ENCODE measurements at places on chromosomes 12 and 14.

DNA sequence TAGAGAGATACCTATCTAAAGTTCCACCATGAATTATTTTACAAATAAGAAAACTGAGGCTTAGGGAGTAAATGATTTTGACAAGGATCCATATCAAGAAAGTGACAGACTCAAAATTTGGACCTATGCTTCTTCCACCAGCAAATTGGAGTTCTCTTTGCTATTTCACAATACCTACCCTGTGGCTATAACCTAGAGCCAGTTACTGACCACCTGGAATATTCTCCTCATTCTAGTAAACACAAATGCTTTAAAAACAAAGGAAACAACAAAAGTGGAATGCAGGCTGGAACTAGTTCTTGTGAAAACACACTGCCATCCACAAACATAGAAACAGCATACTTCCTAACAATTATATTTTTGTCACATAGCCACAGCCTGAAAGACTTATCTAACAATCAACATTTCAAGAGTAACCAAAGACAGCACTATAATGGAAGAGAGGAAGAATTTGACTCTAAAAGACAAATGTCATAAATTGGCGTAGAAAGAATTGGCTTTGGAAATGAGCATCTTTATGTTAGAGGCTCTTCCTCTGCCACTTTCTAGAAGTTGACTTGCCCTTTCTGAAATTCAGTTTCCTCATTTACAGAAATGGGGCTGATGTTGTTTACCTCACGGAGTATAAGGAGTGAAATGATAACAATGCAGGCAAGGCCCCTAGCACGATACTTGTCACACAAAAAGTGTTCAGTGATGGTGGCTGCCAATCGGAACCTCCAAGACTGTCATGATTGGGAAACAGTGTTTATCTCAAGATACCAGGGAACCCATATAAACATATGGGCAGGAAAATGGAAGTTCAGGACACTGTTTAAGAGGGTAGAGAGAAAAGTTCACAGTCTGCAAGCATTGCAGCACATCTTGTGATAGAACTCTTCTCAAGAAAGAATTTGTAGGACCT lies 138.6 kb upstream of the LGR5 start:
- DNase-seq, result no peak

- DNase-seq, result no peak
These were observed 187.6 kb downstream of the NAV3 start for GRCh38 chr12:78018171-78018910.

DNA sequence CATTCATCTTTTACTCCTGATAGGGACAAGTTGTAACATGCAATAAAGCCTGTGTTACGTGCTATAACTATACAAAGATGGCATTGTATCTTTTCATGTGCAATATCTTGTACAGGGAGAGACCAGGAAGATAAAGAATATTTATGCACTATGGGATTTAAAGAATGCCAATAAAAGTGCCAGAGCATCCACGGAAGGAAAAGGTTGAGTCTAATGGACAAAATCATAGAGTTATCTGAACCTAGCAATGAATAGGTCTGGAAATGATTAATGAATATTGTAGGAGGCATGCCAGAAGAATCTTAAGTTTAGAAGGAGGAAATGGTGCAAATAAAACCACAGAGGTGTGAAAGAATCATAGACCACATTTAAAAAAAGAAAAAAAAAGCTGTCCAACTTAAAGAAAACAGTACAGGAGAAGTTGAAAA lies 263.9 kb downstream of the KCNC2 start:
- DNase-seq, result no peak

GRCh38 chr12:96212456-96213375 lies 18.5 kb downstream of the ELK3 start:
- DNase-seq, result no peak

DNA sequence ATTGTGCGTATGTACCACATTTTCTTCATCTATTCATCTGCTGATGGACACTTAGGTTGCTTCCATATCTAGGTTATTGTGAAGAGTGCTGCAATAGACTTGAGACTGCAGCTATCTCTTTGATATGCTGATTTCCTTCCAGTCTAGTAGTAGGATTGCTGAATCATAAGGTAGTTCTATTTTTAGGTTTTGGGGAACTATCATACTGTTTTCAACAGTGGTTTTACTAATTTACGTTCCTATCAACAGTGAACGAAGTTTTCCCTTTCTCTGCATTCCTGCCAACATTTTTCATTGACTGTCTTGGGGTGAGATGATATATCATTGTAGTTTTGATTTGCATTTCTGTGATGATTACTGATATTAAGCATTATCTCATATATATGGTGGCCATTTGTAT lies 482.2 kb downstream of the SLC16A7 start:
- no peak for DNase-seq

GRCh38 chr14:20632831-20633691 lies 8.4 kb downstream of the OR6S1 start:
- DNase-seq, result no peak

DNA sequence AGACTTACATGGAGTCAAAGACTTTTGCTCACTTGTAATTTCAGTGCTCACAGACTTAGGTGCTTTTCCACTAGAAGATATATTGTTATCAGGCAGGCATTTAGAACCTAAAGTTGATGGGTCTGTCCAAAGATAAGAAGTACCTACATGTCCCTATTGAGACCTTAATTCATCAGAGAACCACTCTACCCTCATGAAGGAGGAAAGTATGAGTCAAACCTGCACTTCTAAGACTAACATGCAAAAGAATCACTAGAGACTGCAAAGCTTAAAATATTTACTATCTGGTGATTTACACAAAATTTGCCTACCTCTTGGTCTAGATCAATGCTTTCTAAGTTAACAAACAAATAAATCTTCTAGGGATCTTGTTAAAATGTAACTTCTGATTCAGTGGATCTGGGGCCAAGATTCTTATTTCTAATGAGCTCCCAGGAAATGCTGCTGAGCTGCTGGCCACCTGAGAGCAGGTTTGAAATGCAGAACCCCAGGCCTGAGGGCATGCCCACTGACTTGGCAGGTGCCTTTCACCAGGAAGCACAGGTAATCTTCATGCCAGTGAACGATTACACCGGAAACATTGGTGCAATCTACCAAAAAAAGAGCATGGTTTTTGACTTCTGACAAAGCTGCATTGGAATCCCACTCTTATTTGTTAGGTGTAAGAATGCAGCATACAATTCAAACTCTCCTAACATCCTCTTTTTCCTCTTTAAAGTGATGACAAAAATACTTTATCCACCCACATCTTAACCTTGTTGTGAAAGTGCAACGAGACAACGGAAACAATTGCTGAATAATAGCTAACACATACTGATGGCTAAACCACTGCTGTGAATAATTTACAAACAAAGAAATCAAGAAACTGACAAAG lies 214.2 kb downstream of the ADAMTS20 start:
- no peak for DNase-seq

DNA sequence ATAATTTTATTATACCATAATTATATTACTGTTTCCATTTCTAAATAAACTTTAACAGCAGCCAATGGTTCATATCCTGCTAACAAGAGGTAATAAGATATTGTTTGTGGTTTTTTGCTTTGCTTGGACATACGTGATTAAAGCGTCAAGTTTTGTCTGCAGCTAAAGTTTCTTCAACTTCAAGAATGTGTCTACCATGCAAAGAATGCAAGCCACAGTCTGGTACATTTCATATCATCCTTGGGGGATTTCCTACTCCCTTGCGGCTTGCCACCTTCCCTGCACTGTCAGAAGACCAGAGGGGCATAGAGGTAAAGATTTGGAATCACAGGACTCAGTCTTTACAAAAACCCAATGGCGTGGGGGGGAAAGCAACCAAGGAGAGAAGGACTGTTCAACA lies 125.2 kb downstream of the MED13L start:
- DNase-seq, result no peak

- peak; percentile 71 for DNase-seq
These were observed 8.0 kb downstream of the DTX1 start for GRCh38 chr12:113064395-113065125.

DNA sequence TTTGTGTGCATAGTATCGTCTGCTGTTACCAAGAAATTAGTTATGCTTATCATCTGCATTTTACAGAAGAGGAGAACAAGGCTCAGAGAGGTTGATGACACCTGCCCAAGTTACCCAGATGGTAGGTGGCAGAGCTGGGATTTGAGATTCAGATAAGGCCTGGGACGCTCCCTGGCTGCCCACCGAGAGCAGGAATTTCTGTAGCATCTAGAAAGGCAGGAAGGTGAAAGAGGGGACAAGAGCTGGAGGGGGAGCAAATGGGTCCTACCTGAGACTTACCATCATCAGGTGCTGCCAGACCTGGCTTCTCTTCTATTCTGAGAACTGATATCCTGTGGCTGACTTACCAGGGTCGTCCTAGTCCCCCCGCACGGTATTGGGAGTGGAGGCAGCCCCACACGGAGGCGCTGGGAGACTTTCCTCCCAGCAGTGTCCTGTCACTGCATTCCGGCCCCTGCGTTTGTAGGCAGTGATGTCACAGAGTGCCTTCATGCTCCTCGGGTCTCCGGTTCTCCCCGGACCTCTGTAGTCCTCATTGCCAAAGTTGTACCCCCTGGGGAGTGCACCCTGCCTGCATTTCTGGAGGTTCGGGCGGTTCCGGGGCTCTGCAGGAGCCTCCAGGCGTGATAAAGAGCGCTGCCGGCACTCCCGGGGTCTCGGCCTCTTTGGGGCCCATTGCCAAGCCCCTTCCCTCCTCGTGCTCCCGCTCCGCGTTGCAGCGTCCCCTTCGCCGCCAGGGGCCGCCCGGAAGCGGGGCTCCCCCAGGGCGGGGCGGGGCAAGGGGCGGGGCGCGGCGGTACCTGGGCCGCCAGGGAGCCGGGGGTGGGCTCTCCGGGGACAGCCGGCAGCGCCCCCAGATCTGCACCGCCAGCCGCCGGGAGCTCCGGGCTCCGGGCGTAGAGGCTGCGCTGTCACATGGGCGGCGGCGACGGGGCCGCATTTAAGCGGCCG lies at the start of gene CABP1:
CABP1 (plus strand) TSS at position 856 of the 951 bp plus-strand sequence; CDS start at position 916, 60 bp downstream.
- DNase-seq, result no peak

- DNase-seq, result peak; percentile 81
These were observed 132.6 kb upstream of the PLEKHG7 start for GRCh38 chr12:92570056-92570753.

DNA sequence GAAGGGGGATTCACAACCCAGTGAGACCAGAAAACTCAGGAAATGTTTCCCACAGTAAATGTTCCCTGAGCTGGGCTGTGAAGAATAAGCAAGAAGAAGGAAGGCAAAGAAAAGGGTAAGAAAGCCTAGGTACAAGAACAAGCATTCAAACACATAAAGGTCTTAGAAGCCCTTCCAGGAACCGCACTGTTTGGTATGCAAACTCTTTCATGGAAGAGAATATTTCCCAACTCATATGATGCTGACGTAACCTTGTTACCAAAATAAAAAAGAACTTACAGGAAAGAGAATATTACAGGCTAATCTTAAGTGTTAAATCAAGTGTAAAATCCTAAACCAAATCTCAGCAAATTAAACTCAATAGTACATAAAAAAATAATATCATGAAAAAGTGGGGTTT lies 23.6 kb downstream of the MED6 start:
- DNase-seq, result no peak

GRCh38 chr12:117994551-117995438 lies 21.7 kb upstream of the RFC5 start:
- no peak for DNase-seq

- peak; percentile 68 for DNase-seq
These were observed 52.9 kb downstream of the ANO6 start for GRCh38 chr12:45268672-45269411.

GRCh38 chr14:78524766-78525165 lies 354.6 kb downstream of the NRXN3 start:
- DNase-seq, result no peak

- peak; percentile 83 for DNase-seq
These were observed at the start of gene PTPRO for GRCh38 chr12:15322164-15323061. TSS of gene PTPRO (plus strand) at chr12:15322508.

- no peak for DNase-seq
These were observed 142.4 kb downstream of the ZFP36L1 start for GRCh38 chr14:68650404-68650994.

GRCh38 chr12:75721796-75722195 lies 210.4 kb upstream of the KRR1 start:
- DNase-seq, result peak; percentile 3

GRCh38 chr14:100532906-100533655 lies 54.1 kb downstream of the BEGAIN start:
- DNase-seq, result no peak

GRCh38 chr12:92139634-92140150 lies 6.0 kb downstream of the BTG1 start:
- DNase-seq, result no peak

DNA sequence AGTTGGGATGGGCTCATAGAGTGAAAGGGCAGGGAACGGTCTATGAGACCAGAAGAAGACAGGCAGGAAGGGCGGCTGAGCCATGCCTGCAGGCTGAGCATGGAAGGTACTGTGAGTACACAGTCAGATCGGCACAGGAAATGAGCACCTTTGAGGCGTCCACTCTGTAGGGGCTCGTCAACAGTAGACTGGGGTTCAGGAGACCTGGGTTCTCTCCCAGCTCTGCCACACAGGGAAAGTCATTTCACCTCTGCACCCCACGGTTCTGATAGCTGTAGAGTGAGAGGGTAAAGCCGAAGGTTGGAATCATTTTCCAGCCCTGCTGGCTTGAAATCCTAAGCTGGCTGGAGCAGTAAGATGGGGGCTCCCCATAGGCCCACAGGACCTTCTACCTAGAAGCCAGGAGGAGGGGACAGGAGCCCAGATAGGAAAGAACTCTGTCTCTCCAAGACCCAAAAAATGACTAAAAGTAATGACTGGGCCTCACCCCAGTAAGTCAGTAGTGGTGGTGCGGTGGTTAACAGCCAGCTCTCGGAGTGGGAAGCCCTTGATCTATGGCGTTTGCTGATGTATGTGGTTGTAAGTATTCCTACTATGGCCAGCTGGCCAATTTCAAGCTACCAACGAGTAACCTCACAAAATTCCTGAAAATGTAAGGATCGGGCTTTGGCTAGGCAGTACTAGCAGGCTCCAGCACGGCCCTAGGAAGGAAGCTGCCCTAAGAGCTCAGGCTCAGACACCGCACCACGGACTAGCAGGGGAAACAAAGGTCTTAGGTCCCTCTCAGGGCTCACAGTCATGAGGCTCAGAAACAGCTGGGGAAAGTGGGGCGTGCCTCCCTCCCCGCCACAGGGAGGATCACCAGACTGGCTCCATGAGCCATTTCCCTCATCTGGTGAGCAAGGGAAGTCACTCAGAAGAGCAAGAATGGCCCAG lies 10.3 kb upstream of the CD27 start:
- no peak for DNase-seq

GRCh38 chr14:23556700-23557440 lies 799 bp downstream of the THTPA start:
- DNase-seq, result no peak

DNA sequence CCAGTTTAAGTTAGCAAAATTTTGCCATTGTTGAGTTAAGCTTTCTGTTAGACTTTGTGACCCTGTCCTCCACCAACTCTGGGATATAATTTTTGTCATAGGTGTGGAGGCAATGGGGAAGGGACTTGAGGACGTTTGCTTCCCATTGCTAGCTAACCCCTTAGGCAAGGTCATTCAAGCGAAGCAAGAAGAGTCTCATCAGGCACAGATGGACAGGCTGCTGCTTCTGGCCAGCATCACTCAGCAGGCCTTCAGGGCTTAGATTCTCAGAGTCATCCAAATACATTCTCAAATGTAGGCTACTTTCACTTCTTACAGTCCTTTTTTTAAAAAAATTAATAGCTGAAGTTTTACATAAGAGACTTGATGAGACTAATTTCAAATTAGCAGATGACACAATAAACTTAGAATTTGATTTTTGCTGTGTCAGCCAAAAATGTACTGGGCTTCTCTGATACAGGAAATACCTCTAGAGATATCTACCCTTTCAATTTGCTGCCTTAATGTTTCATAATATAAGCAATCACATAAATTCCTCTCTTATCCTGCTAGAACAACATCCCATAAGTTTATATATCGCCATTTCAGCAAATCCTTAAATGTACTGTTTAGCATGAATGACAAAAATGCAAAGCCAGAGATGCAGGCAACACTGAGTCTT lies 875.2 kb downstream of the FLRT2 start:
- no peak for DNase-seq

- peak; percentile 0 for DNase-seq
These were observed 3.7 kb upstream of the USP15 start for GRCh38 chr12:62256408-62257096.

All from NCI-H1092 treated with DMSO at 0.1 percent for 48 hours (cell line).